Nasal cavity respiratory epithelium epithelial cell of viscerocranial mucosa (primary cell): ENCODE measurements at places on chromosomes 6 and 20. TPM values are rescaled to one million over a fixed set of nuclear protein-coding genes. Genes with fewer than 3 reads are reported as not detected.

PET117 gene
- 12.0 and 20.1 TPM in 2 replicates for total RNA-seq

ARFGEF3 gene
- total RNA-seq: 8.9 and 17.8 TPM in 2 replicates

CPNE5 gene
- under 0.01 TPM in 1 of 2 replicates, not detected in the other for total RNA-seq

MAP3K7 gene
- total RNA-seq: 27.0 and 44.1 TPM in 2 replicates

NCOA6 gene
- 5.8 and 10.9 TPM in 2 replicates for total RNA-seq

NKAPL gene
- 1.9 and 3.1 TPM in 2 replicates for total RNA-seq

PTK6 gene
- 35.2 and 51.9 TPM in 2 replicates for total RNA-seq

COL9A3 gene
- total RNA-seq: 0.14 and 1.7 TPM in 2 replicates

LPIN3 gene
- total RNA-seq: 3.4 and 12.5 TPM in 2 replicates

CUL9 gene
- 30.8 and 54.0 TPM in 2 replicates for total RNA-seq

FOXS1 gene
- total RNA-seq: not detected in 2 replicates

CASS4 gene
- total RNA-seq: under 0.01 and 0.64 TPM in 2 replicates

MLIP gene
- 0.68 and 2.8 TPM in 2 replicates for total RNA-seq

BMP7 gene
- 1.9 TPM in 1 of 2 replicates, not detected in the other for total RNA-seq

C6orf141 gene
- total RNA-seq: 22.3 and 22.6 TPM in 2 replicates

CST5 gene
- not detected in 2 replicates for total RNA-seq

RPS21 gene
- total RNA-seq: 541 and 1,127 TPM in 2 replicates

STK35 gene
- total RNA-seq: 21.9 and 39.0 TPM in 2 replicates

PLG gene
- not detected in 2 replicates for total RNA-seq

CITED2 gene
- total RNA-seq: 13.0 and 19.6 TPM in 2 replicates

OR2H1 gene
- not detected in 2 replicates for total RNA-seq

C6orf163 gene
- 0.68 and 3.2 TPM in 2 replicates for total RNA-seq

RANBP9 gene
- total RNA-seq: 43.7 and 78.4 TPM in 2 replicates

RIMS1 gene
- total RNA-seq: 0.21 TPM in 1 of 2 replicates, not detected in the other

DUSP15 gene
- total RNA-seq: 0.34 TPM in 1 of 2 replicates, not detected in the other

SLC4A11 gene
- total RNA-seq: 4.1 and 5.1 TPM in 2 replicates

FHL5 gene
- not detected in 2 replicates for total RNA-seq

HSPA1L gene
- total RNA-seq: 1.0 and 1.1 TPM in 2 replicates

POLR3F gene
- 11.0 and 11.6 TPM in 2 replicates for total RNA-seq

PSMB9 gene
- total RNA-seq: 1.4 and 8.9 TPM in 2 replicates

SYNE1 gene
- 7.5 and 23.9 TPM in 2 replicates for total RNA-seq

BEND3 gene
- 5.1 and 11.2 TPM in 2 replicates for total RNA-seq

NRSN1 gene
- total RNA-seq: not detected in 2 replicates

SLA2 gene
- not detected in 2 replicates for total RNA-seq

PAK5 gene
- 0.14 TPM in 1 of 2 replicates, not detected in the other for total RNA-seq

ZNF318 gene
- total RNA-seq: 4.1 and 7.0 TPM in 2 replicates

JPH2 gene
- 0.68 and 4.1 TPM in 2 replicates for total RNA-seq

MUC21 gene
- 0.78 TPM in 1 of 2 replicates, not detected in the other for total RNA-seq

SMLR1 gene
- not detected in 2 replicates for total RNA-seq

RNF39 gene
- total RNA-seq: 1.5 and 3.8 TPM in 2 replicates

ADGRF4 gene
- 21.5 and 42.1 TPM in 2 replicates for total RNA-seq

SLCO4A1 gene
- total RNA-seq: 0.57 and 4.8 TPM in 2 replicates

JARID2 gene
- 27.3 and 62.9 TPM in 2 replicates for total RNA-seq

TOX2 gene
- total RNA-seq: under 0.01 and 0.28 TPM in 2 replicates

RAE1 gene
- 22.9 and 45.4 TPM in 2 replicates for total RNA-seq

NFKBIE gene
- total RNA-seq: 4.8 and 6.8 TPM in 2 replicates

SGK2 gene
- under 0.01 and 0.93 TPM in 2 replicates for total RNA-seq

HNF4A gene
- not detected in 2 replicates for total RNA-seq

CALHM4 gene
- total RNA-seq: not detected in 2 replicates

VWA7 gene
- total RNA-seq: 0.34 and 1.00 TPM in 2 replicates
